ENCODE measurements at places on chromosomes 3 and 15.
A peak's percentile ranks its signal among the peaks of the same experiment; 100 is the strongest.

GRCh38 chr3:179512378-179512777 lies 50.3 kb upstream of the ACTL6A start:
- no peak for DNase-seq

GRCh38 chr3:112643621-112644240 lies 2.8 kb upstream of the CCDC80 start:
- DNase-seq, result no peak

DNA sequence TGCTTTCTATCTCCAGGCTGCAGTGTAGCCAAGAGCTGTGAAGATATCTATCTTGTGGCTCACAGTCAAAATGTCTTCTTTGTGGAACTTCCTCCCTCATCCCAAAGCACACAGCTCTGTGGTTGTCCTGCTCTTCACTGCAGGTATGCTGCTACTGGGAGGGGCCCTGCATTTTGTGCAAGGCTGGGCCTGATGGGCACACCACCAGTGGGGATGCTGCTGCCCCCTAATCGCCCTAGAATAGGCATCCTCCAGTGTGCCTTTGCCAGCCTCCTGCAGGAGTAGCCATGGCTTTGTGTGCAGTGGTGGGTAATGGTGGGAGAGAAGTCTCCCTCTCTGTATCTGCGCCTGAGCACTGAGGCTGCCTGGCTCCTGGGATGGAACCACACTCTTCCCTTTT lies 297.3 kb downstream of the DOCK3 start:
- no peak for DNase-seq

GRCh38 chr3:126021224-126021623 lies 52.2 kb downstream of the ROPN1B start:
- no peak for DNase-seq

- no peak for DNase-seq
These were observed 551.2 kb downstream of the MECOM start for GRCh38 chr3:169112153-169112892.

GRCh38 chr3:71754610-71755253 lies 1.1 kb downstream of the GPR27 start:
- DNase-seq, result no peak

DNA sequence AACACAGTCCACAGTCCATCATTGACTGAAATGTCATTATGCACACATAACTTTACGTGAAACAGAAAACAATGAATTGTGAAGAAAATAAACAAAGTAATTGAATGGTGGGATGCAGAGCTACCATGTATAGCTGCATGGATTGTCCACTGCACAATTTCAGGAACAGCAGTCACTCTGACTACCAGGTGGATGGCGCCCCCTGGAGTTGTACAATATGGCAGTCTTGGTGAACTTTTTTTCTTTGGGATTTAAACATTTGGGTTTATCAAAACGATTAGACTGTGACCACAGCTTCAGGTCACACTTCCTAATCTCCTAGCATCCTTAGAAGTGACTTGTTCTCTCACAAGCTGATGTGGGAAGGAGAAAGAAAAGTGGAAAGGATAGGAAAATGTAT lies 48.9 kb upstream of the TCF12 start:
- DNase-seq, result no peak

GRCh38 chr15:76070921-76071635 lies 11.3 kb downstream of the TMEM266 start:
- no peak for DNase-seq

- DNase-seq, result no peak
These were observed 160.3 kb downstream of the ANXA2 start for GRCh38 chr15:60237446-60237845.

GRCh38 chr3:76132154-76132470 lies 346.8 kb upstream of the ZNF717 start:
- no peak for DNase-seq

- no peak for DNase-seq
These were observed 6.1 kb upstream of the DUSP7 start for GRCh38 chr3:52062505-52062904.

DNA sequence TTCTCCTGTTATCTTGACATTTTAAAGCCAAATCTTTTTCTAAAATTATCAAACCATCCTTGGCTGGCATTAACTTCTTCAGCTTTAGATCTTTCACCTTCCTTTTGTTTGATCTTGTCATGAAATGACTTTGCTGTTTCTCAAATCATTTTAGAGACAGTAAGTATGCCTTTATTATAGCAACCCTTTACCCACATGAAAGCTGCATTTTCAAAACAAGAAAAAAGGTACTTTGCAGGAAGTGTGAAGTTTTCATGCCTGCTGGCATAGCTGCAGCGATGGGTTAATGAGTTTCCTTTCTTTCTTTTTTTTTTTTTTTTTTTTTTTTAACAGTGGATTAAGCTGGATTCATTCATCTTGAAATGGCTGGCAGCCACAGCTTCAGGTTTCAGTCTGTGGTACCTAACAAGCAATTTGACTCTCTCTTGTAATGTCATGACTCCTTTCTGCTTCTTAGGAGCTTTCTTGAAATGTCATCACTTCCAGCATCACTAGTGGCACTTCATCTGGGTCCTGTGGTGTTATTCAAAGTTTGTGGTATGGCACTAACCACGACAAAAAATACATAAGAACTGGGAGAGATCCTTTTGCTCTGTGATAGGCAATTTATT lies 18.8 kb downstream of the SLC25A26 start:
- no peak for DNase-seq

- no peak for DNase-seq
These were observed 41.1 kb upstream of the PLXNA1 start for GRCh38 chr3:126941721-126942270.

DNA sequence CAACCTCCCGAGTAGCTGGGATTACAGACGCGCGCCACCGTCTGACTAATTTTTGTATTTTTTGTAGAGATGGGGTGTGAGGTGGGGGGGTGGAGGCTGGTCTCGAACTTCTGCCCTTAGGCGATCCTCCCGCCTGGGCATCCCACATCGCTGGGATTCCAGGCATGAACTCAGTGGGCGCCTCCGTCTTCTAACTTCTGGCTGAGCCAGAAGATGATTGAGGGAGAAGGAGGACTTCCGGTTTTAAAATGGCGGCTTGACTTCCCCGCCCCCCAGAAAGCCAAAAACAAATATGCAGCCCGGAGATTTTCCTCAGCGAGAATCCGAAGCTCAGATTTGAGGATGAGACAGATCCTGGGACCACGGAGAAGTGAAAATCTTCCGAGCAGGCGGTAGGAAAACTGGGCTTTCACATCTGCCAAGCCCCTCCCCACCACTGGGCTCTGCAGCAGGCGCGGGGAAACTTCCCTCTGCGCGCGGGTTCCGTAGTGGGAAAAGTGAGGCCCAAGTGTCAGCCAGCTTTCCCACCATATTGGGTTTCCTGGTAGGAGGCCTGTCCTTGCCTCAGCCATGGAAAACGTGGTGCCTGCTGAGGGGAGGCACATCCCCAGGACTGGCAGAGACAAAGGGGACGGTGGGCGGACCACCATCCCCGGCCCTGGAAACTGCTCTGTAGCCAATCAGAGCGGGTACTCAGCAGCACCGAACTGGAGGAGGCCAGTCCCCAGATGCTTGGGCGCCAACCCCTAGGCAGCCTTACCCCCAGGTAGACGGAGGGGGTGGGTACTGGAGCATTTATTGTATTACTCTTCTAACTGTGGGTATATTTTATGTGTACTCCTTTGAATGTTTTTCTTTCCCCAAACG lies 17.3 kb downstream of the CHST14 start:
- no peak for DNase-seq

GRCh38 chr15:24944954-24945353 lies 9.8 kb upstream of the SNRPN start:
- DNase-seq, result no peak

- no peak for DNase-seq
These were observed 45.5 kb downstream of the PCSK6 start for GRCh38 chr15:101444015-101444414.

GRCh38 chr3:46972396-46972795 lies 4.1 kb downstream of the CCDC12 start:
- DNase-seq, result no peak

GRCh38 chr3:24305795-24306467 lies 188.7 kb downstream of the THRB start:
- no peak for DNase-seq

DNA sequence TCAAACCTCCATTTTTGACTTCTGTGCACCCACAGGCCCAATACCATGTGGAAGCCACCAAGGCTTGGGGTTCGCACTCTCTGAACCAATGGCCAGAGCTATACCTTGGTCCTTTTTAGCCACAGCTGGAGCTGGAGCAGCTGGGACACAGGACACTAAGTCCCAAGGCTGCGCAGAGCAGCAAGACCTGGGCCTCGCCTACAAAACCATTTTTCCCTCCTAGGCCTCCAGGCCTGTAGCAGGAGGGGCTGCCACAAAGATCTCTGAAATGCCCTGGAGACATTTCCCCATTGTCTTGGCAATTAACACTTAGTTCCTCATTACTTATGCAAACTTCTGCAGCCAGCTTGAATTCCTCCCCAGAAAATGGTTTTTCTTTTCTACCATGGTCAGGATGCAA lies 81.3 kb downstream of the ZMAT3 start:
- DNase-seq, result no peak

GRCh38 chr3:160097478-160097877 lies 108.8 kb downstream of the IL12A start:
- no peak for DNase-seq

DNA sequence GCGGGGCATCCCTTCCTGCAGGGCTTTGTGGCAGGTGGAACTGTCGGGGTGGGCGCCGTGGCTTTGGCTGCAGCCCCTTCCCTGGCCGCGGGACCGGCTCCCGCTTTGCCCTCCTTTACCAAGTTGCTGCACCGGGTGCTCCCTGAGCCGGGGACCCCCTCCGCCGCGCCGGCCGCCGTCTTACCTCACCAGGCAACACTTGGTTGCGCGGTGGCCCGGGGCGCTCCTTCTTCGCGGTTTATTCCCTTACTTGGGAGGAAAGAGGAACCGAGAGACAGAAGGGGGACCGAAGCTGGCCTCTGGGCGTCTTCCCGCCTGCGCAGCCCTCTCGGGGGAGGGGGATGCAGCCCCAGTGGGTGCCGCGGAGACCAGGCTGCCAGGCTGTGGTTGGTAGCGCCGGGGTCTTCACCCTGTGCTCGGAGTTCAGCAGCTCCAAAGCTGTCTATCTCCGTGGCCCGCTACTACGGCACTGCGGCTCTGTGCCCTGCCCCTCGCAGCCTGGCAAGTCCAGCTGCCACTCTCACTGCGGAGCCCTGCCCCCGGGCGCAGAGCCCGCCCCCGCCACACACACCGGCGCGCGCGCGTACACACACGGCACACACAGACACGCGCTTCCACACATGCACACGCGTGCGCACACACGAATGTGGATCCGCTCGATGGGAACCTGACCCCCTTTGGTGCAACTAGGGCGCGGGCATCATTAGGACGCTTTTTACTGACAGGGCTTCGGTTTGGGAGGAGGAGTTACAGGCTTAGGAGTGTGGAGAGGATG lies at the start of gene DGKG:
Gene DGKG, minus strand, starts transcription at position 473 of the 775 bp plus-strand sequence. CDS start 41,775 bp downstream, outside the sequence.
- DNase-seq, result peak; percentile 40

- no peak for DNase-seq
These were observed 50.2 kb downstream of the CHP1 start for GRCh38 chr15:41281236-41281635.

DNA sequence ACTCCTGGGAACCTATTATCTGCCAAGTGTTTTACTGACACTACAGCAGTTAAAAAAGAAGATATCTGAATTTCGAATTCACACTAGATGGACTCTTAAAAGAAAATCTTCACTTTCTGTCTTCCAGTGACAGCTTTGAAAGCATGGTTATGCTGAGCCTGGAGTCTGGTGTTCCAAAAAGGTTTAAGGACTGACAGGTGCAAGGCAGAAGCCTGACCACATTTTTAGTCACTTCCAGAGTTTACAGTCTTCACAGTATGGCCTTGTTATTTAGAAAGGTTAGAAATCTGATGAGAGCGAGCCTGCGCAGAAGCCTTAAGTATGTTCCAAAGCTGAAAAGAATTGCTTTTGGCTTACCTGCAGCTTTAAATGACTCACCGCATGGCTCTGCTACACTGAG lies 59.9 kb downstream of the ETV5 start:
- DNase-seq, result no peak

GRCh38 chr3:30810625-30811024 lies 83.8 kb downstream of the GADL1 start:
- no peak for DNase-seq

DNA sequence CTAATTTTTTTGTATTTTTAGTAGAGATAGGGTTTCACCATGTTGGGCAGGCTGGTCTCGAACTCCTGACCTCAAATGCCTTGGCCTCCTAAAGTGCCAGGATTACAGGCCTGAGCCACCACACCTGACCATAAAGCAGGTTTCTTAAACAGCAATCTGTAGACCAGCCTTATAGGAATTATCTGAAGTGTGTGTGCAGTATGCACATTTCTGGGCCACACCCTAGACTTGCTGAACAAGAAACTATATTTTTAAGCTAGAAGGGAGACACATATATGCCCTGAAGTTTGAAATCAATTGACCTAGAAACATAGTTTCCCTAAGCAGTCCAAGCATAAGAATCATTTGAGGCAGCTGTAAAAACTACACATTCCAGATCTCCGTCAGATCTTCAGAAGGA lies 805.7 kb downstream of the TUSC7 start:
- DNase-seq, result no peak

DNA sequence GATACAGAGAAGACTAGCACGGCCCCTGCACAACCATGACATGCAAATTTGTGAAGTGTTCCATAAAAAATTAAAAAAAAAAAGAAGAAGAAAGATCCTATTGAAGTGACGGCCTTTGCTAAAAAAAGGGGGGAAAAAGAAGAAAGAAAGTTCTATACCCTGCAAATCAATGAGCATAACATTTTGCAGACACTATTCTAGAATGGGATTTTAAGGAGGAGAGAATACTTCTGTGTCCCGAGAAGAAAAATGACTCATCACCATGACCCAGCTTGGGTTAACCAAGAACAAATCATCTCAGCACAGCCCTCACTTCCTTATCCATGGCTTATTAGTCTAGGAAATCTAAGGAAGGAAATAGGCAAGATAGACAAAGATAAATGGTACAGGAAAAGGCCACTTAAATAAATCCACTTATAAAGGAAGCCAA lies 7.4 kb upstream of the SH3BP5 start:
- no peak for DNase-seq

DNA sequence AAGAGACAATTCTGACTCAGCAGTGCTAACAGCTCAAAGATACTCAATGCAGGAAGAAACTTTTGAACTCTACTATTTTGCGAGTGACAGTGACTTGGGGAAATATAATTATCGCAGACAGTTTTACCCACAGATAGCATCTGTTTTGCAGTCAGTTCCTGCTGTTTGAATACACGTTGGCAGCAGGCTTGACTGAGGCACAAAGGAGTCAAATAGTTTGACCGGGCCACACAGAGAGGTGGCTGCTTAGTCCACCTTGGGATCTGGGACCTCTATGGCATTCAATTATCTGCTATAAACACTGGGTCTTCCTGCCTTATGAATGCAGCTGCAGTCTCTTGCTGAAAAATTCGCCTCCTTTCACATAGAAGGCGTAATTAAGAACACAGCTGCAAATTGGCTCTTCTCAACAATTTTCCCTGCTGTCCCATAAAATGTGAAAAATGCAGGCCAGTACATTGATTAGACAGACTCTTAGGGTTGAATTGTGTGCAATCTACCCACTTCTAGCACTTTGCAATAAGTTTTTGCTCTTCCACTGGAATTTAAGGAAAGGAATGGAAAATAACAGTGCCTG lies 56.5 kb downstream of the OTOL1 start:
- DNase-seq, result no peak

GRCh38 chr15:98167722-98168268 lies 207.3 kb downstream of the ARRDC4 start:
- no peak for DNase-seq
